Fibroblast of skin of left biceps (primary cell): ENCODE measurements at places on chromosomes 2 and 18.

- DNase-seq: no peak
These were observed 25.8 kb downstream of the FARP2 start for GRCh38 chr2:241381872-241382271.

DNA sequence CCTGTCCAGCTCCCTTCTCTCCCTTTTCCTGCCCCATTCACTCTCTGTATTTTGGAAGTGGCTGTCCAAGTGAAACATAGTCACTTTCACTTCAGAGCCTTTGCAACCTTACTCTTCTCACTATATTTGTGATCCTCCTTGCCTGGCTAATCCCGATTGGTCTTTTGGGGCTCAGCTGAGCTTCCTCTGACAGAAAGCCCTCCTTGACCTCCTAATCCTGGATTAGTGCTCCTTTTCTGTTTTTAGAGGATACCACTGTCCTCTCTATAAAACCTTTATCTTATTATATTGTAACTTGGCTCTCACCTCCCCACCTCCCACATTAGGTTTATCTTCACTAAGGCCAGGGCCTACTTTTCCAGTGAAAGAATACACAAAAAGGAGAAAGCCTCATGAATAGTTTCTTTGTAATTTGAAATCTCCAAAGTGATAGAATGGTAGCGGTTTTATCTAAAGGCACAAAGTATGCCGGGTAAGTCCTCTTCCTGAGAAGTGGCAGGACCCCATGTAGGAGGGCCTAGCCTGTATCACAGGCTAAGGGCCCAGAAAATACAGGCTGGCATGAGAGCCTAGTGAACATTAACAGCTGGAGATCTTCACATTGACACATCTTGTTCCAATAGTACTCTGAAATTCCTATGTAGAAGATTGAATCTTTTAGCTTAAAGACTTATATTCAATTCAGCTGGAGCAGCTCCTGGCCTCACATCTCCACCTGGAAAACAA lies 83.1 kb upstream of the GAREM1 start:
- no peak for DNase-seq

DNA sequence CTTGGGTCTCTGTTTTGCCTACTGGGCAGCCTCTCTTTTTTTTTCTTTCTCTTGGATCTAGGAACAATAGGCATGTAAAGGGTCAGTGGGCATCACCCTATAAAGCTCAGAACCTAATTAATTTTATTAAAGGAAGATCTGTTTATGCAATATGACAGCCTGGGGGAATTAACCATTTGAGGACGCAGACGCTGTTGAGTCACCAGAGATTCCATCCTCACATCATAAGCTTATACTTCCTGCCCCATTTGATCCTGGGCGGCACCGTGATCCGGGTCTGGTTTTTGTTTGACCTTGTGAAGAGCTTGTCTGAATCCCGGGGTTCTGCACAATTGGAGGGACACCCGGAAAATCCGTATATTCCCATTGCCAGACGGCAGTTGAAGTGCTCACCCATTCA lies 16.8 kb upstream of the BCL11A start:
- no peak for DNase-seq

- DNase-seq: no peak
These were observed 487.4 kb downstream of the ADCYAP1 start for GRCh38 chr18:1392046-1392445.

GRCh38 chr18:35588995-35589394 lies 7.5 kb downstream of the GALNT1 start:
- DNase-seq: no peak

DNA sequence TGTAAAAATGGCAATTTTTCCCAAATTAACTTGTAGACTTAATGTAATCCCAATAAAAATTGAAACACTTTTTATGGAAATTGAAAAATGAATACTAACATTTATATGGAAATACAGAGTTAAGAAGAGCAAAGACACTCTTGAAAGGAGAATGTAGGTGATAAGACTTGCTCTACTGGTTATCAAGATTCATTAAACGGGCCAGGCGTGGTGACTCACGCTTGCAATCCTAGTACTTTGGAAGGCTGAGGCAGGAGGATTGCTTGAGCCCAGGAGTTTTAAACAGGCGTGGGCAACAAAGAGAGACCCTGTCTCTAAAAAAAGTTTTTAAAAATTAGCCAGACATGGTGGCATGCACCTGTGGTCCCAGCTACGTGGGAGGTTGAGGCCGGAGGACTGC lies 29.5 kb upstream of the ZNF396 start:
- no peak for DNase-seq

GRCh38 chr2:25760297-25760696 lies 86.9 kb upstream of the DTNB start:
- DNase-seq: no peak

DNA sequence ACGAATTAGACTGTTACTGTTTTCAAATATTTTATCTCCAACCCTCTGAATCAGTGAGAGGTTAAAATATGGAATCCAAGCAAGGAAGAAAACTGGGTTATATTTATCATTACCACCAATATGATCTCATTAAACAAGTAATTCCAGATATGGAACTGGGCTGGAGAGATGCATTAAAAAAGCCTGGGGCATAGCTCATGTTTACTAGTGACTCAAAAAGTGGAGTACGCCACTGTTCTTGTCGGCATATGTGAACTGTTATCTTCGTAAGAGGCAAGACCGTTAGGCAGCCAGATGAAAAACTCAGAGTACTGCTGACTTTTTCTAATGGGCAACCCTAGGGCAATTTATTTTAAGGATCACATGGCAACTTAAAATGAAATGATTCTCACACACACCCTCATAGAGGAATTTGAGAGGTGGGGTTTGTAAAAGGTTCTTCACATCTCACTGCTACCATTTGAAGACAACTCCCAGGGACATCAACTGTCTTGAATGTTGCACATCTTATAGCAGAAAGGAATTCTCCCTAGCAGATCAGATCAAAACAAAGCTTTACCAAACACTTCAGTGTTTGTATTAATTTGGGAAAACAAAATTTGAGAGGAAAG lies 105.2 kb upstream of the TFCP2L1 start:
- DNase-seq: no peak

- no peak for DNase-seq
These were observed 13.6 kb upstream of the MSH6 start for GRCh38 chr2:47769318-47769717.

GRCh38 chr2:229571243-229571642 lies 143.1 kb downstream of the DNER start:
- DNase-seq: no peak

DNA sequence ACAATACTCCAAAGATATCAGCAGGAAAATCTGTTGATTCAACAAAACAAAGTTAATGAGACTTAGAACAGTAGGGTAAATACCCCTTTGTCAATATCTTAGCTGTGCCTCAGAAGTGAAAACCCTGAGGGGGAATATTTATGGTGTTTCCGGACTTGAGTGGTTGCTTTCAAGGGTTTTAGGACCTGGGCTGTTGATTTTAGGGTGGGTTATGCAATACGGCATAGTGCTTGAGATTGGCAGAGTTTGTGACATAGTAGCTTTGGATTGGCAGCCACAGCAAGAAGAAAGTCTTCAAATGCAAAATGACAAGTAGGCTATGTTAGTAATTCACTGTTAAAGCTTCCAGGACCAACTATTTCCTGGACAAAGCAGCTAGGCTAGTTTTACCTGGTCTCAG lies 826.3 kb upstream of the CDH2 start:
- no peak for DNase-seq

DNA sequence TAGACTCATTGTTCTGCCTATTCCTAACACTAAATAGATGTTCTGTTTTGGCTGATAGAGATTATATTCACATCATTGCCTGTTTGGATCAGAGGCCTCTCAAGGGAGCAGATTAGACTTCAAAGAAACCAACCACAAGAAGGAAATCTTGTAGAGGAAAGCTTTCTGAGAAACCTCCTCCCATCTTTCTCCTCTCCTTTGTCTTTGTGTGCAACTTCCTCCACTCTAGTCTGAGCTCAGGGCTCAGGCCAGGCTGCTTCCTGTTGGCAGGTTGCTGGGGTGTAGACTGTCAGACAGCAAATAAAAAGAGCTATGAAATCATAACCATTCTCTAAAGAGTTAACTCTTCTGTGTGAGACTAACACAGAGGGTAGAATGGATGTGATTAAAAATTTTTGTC lies 113.0 kb downstream of the TGFA start:
- DNase-seq: no peak

DNA sequence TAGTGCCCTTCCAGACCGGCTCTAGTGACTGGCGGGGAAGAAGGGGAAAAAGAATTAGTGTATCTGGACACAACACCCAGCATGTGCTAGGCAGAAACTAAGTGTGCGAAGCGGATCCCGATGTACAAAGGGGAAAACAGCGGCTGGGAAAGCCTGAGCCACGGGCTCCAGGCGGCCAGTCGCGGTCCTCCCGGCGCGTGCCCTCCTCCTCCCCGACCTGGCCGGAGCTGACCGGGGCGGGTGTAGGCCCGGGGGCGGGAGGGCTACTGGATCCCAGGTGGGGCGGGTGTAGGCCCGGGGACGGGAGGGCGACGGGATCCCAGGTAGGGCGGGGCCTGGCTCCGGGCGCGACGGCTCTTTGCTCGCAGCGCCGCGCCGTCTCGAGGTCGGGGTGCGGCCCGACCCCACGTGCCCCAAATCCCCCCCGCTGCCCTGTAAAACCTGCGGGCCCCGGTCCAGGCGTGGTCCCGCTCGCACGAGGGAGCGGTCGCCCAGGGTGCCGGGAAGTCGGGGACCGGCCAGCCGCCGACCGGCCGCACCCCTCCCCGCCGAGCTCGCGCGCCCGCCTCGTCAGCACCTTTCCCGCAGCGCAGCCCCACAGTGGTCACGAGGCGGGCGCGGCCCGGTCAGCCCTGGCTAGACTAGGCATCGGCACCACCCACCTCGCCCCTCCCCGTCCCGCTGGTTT lies 48.8 kb downstream of the C2orf42 start:
- DNase-seq: no peak

DNA sequence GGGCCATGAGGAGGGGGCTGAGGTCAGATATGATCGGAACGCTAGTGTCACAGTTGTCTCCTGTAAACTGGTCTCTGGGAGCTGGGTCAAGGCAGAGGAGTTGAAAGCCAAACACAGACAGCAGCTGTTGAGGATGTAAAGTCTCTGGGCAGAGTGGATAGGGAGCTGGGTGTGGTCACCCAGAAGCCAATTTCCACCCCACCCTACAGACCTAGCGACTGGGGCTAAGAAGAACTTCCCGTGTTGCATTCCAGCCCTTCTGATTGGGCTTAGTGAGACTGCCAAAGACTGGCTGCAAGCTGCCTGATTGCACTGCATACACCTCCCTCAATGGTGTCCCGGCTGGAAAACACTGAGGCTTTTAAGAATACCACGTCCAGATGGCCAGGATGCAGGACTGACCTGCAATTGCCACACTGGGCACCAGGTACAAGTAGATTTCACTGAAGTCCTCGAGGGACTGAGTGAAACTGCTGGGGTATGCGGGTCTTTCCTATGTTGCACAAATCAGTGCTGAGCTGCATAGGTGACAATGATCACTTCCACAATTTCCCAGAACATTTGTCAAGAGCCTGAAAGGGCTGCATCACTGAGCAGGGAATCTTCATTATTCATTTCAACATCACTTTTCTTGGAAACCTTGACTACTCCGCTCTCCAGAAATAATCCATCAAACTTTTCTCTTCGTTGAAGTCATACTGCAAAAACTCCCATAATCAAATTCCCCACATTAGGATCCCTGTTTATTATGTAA lies 43.1 kb upstream of the EML4 start:
- DNase-seq: no peak

DNA sequence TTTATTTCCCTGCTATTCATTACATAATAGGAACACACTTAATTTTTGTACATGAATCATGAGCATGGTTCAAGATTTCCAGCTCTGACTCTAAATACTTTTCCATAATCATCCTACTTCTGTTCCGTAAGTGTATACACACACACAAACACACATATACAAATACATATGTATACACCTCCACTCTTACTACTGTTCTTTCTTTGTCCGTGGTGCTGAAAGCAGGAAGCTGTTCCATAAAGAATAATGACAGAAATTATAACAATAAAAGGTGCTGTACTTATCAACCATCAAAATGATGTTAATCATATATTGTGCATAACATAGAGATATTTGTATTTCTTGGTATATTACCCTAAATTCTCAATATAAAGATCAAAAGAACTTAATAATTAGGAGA lies 776.9 kb downstream of the DPP10 start:
- DNase-seq: no peak

GRCh38 chr2:44077942-44078511 lies 82.2 kb upstream of the LRPPRC start:
- no peak for DNase-seq

DNA sequence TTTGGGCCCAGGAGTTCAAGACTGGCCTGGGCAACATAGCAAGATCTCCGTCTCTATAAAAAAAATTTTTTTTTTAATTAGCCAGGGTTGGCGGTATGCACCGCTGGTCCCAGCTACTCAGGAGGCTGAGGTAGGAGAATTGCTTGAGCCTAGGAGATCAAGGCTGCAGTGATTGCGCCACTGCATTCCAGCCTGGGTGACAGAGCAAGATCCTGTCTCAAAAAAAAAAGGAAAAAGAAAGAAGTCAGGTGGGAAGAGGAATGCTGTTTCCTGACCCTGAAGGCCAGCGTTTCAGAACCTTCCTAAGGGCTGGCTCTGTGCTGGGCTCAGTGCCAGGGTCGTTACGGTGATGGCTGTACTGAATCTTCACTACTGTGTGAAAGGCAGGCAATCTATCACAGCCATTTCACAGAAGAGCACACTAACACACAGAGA lies 35.0 kb upstream of the AGAP1 start:
- no peak for DNase-seq

- DNase-seq: no peak
These were observed 10.6 kb upstream of the ATG16L1 start for GRCh38 chr2:233240897-233241296.

DNA sequence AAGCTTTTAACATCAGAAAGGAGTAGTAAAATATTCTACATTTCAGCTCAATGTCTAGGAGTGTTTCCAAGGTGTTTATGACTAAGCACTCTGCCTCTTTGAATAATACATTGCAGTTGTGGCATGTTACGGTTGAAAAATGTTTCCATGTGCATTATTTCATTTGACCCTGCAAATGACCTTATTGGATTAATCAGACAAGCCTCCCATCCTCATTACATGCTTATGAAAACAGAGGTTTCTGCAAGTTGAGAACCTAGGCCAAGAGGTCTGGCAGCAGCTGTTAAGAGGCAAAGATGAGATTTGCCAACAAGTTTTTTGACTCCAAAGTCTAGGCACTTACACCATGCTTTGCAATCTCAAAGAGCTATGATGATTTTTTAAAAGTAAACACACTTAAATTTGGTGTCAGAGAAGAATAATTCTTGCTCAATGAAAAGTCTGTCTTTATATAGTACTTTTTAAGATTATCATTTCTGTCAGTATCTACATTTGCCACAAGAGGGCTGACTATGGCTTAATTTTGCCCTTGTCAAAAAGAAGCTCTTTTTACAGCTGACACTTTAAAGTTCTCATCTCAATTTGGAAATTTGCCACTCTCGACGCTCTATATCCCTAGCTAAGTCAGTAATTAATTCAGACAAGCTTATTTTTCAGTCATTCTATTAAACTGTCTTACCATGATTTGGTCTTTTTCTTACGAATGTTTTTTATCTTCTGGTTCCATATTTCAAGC lies 260.6 kb downstream of the PAX3 start:
- DNase-seq: no peak

DNA sequence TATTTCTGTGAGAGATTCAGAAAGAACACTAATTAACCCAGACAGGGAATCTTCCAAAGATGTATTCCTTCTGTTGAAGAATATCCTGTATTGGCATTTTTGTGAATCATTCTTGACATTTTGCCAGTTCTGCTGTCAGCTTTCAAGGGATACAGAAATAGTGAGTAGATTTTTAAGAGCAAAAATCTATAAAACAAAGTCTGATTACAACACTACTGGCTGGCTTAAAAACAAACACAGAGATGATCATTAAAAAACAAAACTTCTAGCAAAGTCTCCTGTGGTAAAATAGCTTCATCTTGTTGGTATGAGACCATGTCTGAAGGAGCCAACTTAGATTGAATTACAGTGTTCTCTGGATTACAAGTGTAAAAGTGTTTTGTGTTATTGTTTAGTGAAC lies 866.3 kb upstream of the KLHL29 start:
- DNase-seq: no peak
